ENCODE measurements at places on chromosomes 5 and 9.

DNA sequence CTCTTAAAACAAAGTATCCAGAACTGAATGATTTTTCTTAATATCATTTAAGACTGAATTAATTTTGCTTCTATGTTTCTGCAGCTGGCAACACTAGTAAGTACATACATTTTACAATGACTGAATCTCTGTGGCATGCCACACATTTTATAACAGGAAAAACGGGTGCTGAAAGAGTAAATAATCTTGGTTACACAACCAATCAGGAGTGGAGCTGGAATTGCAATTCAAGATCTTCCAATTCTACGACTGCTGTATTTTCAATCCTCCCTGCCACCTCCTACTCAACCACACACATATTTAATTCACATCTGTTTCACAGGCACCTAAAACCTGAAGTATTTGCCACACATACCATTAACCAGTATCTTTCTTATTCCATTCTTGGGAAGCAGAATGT, 52.7 kb upstream of the NR5A1 start:
- DNase-seq: no peak

- DNase-seq: no peak
Measured at GRCh38 chr9:110583237-110583636, 3.7 kb upstream of the SVEP1 start.

- DNase-seq: no peak
Measured at GRCh38 chr5:136087961-136088871, 44.4 kb upstream of the SMAD5 start.

DNA sequence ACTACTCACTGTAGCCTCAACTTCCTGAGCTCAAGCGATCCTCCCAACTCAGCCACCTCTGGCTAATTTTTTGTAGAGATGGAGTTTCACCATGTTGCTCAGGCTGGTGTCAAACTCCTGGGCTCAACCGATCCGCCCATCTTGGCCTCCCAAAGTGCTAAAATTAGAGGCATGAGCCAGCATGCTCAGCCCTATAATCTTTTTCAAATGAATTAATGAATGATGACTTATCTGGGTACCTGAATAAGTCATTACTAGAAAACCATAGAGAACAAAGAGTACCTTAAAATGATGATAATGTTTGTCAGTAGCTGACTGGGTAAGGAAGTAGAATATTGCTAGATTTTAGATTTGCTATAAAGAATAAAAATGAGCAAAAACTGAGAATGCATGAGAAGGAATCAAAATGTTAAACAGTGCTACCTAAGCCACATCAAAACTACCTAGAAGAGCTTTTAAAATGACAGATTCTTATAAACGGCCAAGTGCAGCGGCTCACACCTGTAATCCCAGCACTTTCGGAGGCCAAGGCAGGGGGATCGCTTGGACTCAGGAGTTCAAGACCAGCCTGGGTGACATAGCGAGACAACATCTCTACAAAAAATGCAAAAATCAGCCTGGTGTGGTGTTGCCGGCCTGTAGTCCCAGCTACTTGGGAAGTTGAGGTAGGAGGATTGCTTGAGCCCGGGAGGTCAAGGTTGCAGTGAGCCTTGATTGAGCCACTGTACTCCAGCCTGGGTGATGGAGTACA, 13.6 kb downstream of the FNBP1 start:
- DNase-seq: no peak

- DNase-seq: no peak
Measured at GRCh38 chr9:72588336-72588735, 66.9 kb downstream of the TMC1 start.

All from germinal center (tissue), 1 donor.